Stimulated activated CD8-positive, alpha-beta memory T cell treated with anti-CD3 and anti-CD28 coated beads, Interleukin-7, amount 100 ng/mL, for 1 hour (primary cell): ENCODE measurements at places on chromosomes 3 and 15.

- DNase-seq, result no peak
Observed at GRCh38 chr15:70318594-70319465, 221.1 kb upstream of the TLE3 start.

- no peak for DNase-seq
Observed at GRCh38 chr15:26032162-26032846, 169.2 kb upstream of the ATP10A start.

DNA sequence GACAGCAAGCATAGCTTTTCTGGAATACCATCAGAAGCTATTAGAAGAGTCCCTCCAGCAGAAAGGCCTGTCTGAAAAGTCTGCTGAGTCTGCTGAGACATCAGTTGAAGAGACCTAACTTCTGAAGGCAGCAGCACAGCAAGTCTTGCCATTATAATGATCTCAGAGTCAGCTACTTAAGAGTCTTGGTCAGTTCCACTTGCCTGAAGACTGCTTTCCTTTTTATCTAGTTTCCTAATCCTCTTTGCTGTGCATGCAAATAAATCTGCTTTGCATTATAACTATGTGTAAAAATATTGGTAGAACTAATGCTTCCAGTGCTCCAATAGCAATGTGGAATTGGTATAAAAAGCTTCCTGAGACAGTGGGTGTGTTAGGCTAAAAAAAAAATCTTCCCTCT is 34.9 kb upstream of the CPOX start:
- DNase-seq, result no peak

- no peak for DNase-seq
Observed at GRCh38 chr3:137771401-137772213, 7.5 kb downstream of the SOX14 start.

DNA sequence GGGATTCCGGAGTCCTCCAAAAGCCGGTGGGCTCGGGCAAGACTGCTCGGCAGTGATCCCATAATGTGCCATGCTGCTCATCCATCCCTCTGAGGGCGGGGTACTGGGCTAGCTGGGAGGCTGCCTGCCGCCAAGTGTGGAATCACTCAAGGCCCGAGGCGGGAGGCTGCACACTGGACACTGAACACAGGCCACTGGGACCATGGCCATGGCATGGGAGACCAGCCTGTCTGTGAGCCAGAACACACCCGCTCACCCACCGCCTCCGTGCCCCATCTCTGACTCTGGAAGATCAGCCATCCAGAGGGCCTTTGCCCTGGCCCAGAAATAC is 1.4 kb downstream of the C3orf22 start:
- no peak for DNase-seq

DNA sequence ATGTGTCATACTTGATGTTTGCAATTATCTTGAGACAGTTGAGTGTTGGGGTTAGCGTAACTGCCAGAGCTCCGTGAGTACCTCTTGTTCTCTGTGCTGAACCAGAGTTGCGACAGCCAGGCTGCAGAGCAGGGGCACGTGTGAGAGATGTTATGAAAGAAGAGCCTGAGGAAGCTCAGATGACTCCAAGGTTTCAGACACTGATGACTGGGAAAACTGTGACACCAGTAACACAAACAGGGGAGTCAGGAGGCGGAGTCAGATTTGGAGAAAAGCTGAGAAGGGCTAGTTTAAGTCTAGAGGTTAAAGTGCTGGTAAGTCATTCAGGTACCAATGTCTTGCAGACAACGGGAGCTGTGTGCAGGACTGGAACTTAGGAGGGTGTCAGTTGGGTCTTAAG is 45.0 kb downstream of the BLM start:
- DNase-seq, result no peak
